ENCODE measurements at places on chromosomes 2 and 18.

GRCh38 chr2:37418956-37419355 lies 74.5 kb downstream of the QPCT start:
- no peak for DNase-seq

GRCh38 chr2:240584486-240585031 lies 2.0 kb upstream of the CAPN10 start:
- no peak for DNase-seq

- no peak for DNase-seq
These were observed 7.8 kb downstream of the NT5DC4 start for GRCh38 chr2:112728378-112729175.

GRCh38 chr18:9842448-9842847 lies 43.3 kb upstream of the TXNDC2 start:
- DNase-seq: no peak

- DNase-seq: no peak
These were observed 444 bp upstream of the MMADHC start for GRCh38 chr2:149587950-149588487.

DNA sequence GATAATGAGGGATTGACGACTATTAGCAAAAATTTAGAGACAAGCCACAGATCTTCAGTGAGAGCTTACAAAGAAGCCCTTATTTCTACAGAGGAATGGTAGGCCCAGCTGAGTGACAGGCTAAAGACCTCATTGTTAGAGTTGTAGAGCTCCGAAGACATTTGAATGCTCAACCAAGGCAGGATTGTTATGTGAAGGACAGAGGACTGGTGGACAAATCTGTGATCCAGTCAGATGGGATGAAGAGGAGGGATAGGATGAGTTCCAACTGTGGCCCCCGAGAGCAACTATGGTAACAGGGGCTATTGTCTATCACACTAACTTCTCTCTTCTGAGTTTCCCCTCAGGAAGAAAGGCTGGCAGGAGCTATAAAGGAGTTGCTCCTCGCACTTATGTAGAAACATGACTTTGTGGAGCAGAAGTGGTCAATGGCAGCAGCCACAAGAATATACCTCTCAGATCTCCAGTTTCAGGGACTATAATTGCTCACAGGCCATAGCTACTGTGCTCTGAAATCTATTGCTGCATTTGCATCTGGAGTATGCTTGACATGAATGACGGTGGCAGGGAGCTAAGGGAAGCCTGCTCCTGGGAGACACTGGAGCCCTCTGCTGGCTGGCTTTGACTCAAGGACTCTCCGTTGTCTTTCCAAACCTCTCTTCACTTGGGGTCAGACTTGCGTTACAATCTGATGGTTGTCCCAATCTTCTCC lies 50.3 kb upstream of the GREB1L start:
- DNase-seq: no peak

GRCh38 chr18:25815659-25816058 lies 274.8 kb downstream of the SS18 start:
- no peak for DNase-seq

DNA sequence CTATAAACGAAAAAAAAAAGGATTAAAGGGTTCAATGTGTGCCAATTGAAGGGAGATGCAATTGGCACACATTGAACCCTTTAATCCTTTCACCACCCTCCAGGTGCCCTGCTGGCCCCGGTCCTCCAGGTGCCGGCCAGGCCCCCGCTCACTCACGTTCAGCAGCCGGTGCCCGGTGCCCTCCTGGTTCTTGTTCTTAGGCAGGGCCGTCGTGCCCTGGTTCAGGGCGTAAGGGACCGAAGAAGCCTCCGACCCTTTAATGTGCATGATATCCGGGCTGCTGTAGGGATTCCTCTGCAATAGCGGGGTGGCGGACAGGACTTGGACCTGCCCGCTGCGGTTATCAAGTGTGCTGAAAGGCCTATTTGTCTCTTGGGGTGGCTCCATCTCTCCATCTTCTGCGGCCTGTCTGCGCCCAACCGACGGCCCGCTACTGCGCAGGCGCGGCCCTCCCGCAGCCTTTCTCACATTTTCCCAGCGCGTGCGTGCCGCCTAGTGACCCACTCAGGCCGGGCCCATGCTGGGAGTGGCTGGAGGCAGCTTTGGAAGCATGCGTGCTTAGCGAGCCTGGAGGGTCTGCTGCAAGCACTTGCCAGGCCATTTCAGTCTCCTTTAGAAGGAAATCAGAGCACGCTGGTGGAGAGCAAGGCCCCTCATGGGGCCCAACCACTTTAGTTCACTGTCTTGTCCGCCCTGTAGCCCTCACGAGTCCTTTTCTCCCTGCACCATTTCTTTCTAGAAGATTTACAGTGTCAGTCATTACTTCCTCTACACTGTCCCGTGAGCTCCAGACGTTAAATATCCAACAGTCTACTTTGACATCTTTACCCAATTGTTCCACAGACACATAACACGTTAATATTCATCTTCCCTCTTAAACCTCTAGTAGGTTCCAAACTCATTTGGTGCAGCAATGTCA lies 24.3 kb downstream of the TMEM237 start:
- DNase-seq: no peak

GRCh38 chr2:210584834-210585233 lies 28.4 kb downstream of the CPS1 start:
- no peak for DNase-seq

- no peak for DNase-seq
These were observed 53.3 kb downstream of the C1D start for GRCh38 chr2:68009526-68009925.

- DNase-seq: peak; percentile 71
These were observed 12.1 kb upstream of the ARHGEF4 start for GRCh38 chr2:130824492-130825061.

- no peak for DNase-seq
These were observed 113.6 kb downstream of the CELF4 start for GRCh38 chr18:37452015-37452414.

DNA sequence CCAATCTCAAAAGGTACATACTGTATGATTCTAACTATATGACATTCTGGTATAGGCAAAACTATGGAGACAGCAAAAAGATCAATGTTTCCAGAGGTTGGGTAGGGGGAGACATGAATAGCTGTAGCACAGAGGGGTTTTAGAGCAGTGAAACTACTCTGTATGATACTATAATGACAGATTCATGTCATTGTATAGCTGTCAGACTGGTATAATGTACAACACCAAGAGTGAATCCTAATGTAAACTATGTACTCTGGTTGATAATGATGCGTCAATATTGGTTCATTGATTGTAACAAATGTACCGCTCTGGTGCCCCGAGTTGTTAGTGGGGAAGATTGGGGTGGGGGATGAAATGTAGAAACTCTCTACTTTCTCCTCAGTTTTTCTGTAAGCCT lies 172.4 kb upstream of the SPOPL start:
- no peak for DNase-seq

GRCh38 chr18:8703781-8704301 lies 1.5 kb upstream of the MTCL1 start:
- no peak for DNase-seq

GRCh38 chr2:63189026-63189425 lies 138.4 kb downstream of the OTX1 start:
- DNase-seq: no peak

DNA sequence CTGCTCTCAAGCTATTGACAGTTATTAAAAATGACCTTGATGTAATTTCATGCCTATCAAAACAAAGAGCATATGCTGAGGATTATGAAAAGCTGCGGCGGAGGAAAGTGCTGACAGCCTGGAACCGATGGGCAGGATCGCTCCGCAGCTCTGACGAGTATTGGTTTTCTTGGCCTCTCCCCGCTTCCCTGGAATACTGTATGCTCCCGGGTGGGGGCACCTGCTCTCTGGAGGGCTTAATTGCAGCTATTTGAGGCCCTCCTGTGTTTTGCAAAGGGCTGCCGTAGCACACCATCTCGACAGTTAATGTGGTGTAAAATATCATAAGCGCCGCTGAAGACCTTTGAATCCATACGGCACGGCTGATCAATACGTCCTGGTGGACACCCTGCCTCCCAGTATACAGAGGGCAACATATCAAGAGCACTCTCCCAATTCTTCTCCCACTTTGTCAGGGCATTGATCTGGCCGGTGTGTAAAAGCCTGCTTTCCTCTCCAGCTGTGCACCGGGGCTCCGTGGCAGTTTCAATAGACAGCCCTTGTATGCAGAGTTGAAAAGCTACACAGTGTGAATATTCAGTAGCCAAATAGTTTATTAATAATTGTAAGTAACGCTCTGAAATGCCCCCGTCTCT lies 662.4 kb downstream of the GALR1 start:
- DNase-seq: no peak

DNA sequence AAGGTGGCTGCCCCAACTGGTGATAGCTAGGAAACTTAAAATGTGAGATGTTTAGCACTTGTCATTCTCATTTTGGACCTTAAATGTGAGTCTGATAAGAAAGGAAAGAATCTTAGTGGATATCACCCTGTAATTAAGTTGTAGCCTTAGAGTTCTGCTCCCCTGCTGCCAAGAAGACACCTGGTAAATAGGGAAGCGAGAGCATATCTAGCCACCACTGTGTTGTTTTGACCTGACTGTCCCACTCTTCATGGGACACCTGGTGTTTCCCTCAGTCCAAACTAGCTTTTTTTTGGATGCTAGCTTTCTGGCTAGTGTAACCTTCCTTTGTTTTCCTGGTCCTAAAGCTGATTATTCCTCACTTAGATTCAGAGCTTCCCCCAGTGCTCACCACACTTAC lies 357.6 kb downstream of the RAD51AP2 start:
- no peak for DNase-seq

GRCh38 chr2:117737846-117738245 lies 76.6 kb upstream of the DDX18 start:
- no peak for DNase-seq

- no peak for DNase-seq
These were observed 1043.9 kb upstream of the POU3F3 start for GRCh38 chr2:103809941-103810441.

- DNase-seq: no peak
These were observed 3.0 kb downstream of the CNNM4 start for GRCh38 chr2:96763511-96764252.

- no peak for DNase-seq
These were observed 206.4 kb downstream of the RIT2 start for GRCh38 chr18:42909095-42909494.

DNA sequence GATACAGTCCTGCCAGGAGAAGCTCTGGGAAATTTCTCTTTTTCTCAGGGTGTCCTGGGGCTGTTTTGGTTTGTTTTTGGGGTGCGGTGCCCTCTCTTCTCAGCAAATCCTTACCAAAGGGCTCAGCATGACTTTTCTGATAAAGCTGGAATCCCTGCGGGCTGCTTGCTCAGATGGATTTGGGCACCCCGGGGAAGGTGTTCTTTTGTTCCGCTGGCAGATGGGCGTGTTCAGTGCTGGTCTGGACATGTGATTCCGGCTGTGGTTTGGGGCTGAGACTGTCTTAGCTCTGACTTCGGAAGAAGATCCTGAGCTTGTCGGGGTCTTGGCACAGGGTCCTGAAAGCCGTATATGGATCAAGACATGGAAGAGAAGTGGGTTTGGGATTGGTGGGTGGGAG lies 134.2 kb upstream of the SPRED2 start:
- DNase-seq: no peak

- DNase-seq: no peak
These were observed 50.4 kb upstream of the SMIM21 start for GRCh38 chr18:75477900-75478299.

- no peak for DNase-seq
These were observed 64.8 kb downstream of the REV1 start for GRCh38 chr2:99425022-99425421.

GRCh38 chr18:78892177-78892576 lies 87.4 kb upstream of the SALL3 start:
- no peak for DNase-seq

DNA sequence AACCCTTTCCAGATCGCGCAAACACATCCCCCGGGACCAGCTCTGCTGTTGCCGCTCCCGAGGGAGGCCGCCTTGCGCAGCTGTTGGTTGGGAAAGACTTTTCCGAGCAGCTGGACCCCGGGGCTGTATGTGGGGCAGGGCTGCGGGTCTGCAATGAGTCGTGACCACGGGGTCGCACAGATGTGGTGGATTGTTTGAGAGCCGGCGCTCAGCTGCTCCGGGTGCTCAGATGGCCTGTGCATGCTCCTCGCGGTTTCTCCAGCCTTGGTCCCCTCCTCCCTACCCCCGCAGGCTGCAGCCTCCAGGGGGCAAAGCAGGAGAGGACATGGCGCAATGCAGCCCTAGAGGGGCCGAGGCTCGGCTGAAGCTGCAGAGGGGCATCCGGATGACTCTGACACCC lies 105.2 kb upstream of the OTOS start:
- no peak for DNase-seq

- no peak for DNase-seq
These were observed 334.6 kb upstream of the MGAT5 start for GRCh38 chr2:133919285-133919684.

- DNase-seq: no peak
These were observed 10.5 kb upstream of the CDK15 start for GRCh38 chr2:201795607-201796477.

DNA sequence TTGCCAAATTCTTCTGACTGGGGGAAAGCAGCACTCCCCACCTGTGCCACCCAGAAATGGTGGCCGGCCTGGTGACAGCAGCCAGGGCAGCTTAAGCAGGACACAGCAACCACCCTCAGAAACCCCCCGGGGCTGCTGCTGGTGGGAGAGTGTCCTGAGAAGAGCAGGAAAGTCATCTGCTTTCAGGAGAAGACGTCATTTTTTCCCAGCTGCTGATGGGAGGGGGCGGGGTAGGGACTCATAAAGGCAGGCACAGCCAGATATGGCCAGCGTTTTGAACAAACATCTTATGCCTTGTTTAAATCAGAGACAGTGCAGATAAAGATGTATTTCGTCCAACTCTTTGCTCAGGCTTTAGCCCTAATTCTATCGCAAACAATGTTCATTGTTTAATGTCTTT lies 139.5 kb downstream of the LRRC30 start:
- no peak for DNase-seq

- no peak for DNase-seq
These were observed 208.2 kb upstream of the EPHA4 start for GRCh38 chr2:221780281-221780688.

- DNase-seq: no peak
These were observed 102.9 kb upstream of the ALPP start for GRCh38 chr2:232275670-232276069.

GRCh38 chr2:191666226-191666625 lies 11.7 kb upstream of the NABP1 start:
- no peak for DNase-seq

DNA sequence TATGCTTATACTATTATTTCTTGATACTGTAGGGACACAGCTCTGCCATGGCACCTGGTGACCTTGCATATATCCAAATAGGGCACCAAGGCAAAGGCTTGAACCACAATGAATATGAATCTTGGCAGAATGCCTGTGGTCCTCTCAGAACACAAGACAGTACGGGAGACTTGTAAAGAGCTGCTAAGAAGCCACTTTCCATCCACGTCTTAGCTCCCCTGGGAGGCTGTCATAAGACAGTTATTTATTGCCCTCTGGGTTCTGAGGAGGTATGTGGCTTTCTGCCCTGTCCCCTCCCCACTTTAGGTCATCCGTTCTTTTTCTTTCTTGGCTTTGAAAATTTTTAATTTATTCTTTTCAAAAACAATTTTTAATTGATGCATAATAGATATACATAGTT lies 29.8 kb upstream of the MRPL33 start:
- no peak for DNase-seq

- no peak for DNase-seq
These were observed 297.0 kb downstream of the NBAS start for GRCh38 chr2:15263976-15264685.

GRCh38 chr2:102172745-102173144 lies 14.1 kb upstream of the IL1RL2 start:
- no peak for DNase-seq

GRCh38 chr2:117945296-117945695 lies 68.6 kb downstream of the CCDC93 start:
- no peak for DNase-seq

Measured in activated CD4-positive, CD25-positive, alpha-beta regulatory T cell treated with anti-CD3 and anti-CD28 coated beads, Interleukin-2, amount 50 U/mL, for 16 hours (primary cell).